Motor neuron (in vitro differentiated cells): ENCODE measurements at places on chromosomes 16 and 17. TPM values are rescaled to one million over a fixed set of nuclear protein-coding genes. Genes with fewer than 3 reads are reported as not detected.

The RTN4RL1 gene
- 1.9 and 2.0 TPM in 2 replicates for total RNA-seq

The GINS3 gene
- 1.7 and 2.7 TPM in 2 replicates for total RNA-seq

DNA sequence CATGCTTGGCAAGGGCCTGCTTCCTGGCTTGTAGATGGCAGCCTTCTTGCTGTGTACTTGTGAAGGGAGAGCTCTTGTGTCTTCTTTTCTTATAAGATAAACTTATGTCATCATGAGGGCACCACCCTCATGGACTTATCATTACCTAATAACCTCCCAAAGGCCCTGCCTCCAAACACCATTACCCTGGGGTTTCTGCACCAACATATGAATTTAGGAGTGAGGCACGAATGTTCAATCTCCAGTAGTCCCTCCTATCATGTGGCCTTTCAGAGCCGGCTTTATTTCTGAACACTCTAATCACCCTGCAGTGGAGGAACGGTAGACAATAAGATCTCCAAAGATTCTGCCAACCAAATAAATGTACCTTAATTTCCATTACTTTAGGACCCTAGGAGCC, 144.3 kb downstream of the ABCC12 start:
- ATAC-seq: no peak

- ATAC-seq: no peak
Measured at GRCh38 chr16:58809213-58809612, 75.1 kb upstream of the GOT2 start.

DNA sequence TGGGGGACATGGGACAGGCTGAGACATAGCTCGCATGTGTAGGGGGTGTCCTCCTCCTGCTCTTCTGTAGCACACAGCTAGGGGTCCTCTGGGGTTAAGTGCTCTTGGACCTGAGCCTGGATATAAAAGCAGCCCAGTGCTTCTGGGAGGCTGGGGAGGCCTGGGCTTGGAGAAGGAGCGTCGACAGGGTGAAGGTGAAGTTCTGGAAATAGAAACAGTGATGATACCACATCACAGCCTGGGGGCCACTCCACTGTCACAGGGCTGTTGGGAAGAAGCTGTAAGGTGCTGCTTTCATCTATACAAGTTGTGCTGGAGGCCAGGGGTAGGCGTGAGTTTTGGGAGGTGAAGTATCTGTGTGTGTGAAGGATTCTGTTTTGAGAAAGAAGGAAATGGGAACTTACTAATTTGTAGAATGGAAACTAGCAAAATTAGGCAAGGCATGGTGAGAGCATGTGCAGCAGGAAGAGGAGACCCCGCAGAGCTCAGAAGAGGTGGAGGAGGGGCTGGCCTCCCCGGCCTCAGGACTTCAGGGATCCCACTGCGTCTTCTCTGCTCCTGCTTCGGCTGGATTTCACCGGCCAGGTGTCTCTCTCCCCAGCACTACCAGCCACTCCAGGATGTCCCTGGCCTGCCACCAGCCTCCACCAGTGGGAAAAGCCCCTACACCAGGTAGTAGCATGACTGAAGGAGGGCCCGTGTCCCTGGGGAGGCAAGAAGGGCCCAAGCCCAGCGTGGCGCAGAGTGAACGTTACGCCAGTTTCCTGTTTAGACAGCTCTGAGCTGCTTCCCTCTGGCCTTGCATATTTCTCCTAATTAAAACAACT, 19.4 kb downstream of the PLCG2 start:
- no peak for ATAC-seq

DNA sequence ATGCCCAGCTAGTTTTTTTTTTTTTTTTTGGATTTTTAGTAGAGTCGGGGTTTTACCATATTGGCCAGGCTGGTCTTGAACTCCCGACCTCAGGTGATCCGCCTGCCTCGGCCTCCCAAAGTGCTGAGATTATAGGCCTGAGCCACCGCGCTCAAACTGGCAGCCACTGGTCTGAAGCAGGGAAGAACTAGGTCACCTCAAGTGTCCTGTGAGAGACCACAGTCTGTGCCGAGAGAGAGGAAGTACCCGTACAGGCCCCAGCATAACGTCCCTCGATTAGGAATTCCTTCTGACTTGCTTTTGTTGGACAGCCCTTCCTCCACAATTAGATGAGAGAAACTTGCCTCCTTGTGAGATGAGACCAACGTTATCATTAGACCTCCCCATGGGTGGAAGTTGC, 13.7 kb upstream of the CD300E start:
- ATAC-seq: no peak

- ATAC-seq: no peak
Measured at GRCh38 chr17:73929860-73930430, 273.5 kb upstream of the RPL38 start.
